BJ (cell line): ENCODE measurements at places on chromosomes 13 and 19.
A peak's percentile ranks its signal among the peaks of the same experiment; 100 is the strongest.

DNA sequence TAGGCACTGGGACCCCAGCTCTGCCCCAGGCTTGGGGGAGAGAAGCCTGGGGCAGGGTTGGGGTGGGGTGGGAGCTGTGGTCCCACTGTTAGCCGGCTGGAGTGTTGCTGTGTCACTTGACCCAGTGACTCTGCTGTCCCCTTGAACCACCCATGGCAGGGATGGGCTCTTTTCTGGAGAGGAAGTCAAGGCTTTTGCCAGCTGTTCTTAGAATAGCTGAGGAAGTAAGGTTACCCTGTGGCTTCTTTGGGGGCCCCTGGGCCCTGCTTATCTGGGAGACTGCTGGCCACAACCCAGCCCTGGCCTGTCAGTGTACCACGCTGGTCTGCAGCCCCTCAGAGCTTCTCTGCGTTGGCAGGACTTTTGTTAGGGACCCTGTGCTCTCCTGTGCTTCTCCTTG lies 9.1 kb downstream of the PNPLA6 start:
- DNase-seq, result no peak

DNA sequence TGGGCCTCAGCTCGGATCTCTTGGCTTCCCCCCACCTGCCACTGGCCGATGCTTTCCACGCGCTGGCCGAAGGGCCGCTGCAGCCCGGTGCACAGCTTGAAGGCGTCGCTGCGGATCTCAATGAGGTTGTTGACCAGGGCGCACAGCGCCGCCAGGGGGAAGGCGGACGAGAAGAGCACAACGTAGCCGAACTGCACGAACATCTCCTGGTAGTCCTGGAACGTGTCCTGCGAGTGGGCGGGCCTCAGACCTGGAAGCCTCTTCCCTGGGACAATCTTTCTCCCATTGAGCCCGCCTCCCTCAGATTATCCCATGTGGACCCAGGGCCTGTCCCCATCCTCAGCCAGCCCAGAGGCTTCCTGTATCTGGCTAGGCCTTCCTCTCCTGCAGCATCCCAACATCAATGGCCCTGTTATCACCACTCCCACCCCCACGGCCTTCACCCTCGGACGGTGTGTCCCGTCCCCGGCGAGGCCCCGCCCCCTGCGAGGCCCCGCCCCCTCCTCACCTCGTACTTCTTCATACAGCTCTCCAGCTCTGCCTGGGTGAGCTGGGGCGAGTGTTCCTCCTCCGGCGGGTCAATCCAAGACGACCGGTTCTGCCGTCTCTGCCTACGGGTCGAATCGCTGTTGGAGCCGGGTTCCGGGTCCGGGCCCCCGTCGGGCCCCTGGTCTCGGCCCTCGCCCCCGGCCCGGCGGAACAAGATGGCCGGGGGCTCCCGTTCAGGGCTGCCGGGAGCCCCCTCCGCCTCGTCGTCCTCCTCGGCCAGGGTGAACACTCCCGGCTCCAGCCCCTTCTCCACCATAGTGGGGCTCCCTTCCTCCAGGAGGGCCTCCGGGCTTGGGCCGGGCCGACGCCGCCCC lies 6.8 kb downstream of the ANO8 start:
- no peak for DNase-seq

GRCh38 chr19:19587771-19588170 lies 30.7 kb downstream of the PBX4 start:
- no peak for DNase-seq

DNA sequence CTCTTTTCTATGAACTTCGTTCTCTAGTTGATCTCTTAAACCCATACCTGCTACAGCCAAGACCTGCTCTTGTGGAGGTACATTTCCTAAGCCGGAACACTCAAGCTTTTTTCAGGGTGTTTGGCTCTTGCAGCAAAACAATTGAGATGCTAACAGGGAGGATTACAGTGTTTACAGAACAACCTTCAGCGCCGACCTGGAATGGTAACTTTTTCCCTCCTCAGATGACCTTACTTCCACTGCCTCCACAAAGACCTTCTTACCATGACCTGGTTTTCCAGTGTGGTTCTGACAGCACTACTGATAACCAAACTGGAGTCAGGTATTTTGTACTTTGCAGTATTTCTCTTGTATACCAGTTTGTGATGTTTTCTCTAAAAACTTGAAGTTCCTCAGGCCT lies 506 bp downstream of the KCNRG start:
- DNase-seq, result no peak

DNA sequence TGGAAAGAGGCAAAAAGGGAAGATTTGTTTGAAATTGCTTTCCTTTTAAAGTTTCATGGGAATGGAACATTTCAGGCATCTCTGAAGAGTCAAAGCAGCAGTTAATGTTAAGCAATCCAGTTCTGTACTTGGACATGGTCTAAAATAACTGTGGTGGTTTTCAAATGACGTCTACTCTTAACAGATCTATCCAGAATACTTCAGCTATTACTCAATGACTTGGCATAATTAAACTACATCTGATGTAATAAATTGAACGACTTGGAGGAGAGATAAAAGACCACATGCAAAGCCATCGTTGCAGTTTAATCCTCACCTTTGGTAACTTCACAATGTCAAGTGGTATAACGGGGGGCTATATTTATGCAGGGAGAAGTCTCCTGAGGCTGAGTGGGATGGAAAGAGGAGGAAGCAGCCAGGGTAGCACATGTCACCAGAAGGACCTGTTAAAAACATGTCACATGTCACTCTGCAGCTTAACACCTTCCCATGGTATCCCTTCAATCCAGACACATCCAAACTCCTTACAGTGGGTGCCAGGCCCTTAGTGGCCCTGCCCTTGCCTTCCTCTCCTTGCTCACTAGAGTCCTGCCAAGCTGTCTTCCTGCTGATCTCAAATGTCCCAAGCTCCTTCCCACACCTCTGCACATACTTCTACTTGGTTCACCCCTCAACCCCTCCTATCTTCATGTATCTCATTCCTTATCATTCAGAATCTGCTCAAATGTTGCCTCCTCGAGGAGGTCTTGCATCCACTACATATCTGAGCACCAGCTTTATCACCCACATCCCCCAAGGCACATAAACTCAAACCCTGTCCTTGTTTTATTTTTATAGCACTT lies 327.8 kb downstream of the SUCLA2 start:
- DNase-seq, result peak; percentile 95

GRCh38 chr19:8387688-8388611 lies 2.2 kb upstream of the RAB11B start:
- no peak for DNase-seq

GRCh38 chr13:43848001-43848649 lies 31.4 kb downstream of the CCDC122 start:
- peak; percentile 20 for DNase-seq

DNA sequence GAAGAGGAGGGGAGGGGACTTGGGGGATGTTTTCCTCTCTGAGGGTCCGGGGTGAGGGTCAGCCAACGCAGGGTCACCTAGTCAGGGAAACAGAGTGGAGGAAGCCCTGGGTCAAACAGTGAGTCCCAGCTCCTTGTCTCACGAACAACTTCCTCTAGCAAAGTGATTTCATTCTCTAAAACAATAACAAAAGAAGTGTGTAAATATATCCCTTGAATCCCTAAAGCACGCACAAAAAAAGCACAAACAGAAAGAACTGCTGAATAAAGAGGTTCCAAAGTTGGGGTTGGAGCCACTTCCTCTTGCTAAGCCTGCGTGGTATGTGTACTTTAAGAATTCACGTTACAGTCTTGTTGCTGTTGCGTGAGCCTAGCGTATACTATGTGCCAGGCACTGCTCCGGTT lies 1.5 kb upstream of the C5AR2 start:
- DNase-seq, result no peak

GRCh38 chr19:40023969-40024368 lies 27.1 kb downstream of the ZNF546 start:
- no peak for DNase-seq

- DNase-seq, result no peak
Measured at GRCh38 chr13:100039740-100040139, 49.2 kb upstream of the PCCA start.

DNA sequence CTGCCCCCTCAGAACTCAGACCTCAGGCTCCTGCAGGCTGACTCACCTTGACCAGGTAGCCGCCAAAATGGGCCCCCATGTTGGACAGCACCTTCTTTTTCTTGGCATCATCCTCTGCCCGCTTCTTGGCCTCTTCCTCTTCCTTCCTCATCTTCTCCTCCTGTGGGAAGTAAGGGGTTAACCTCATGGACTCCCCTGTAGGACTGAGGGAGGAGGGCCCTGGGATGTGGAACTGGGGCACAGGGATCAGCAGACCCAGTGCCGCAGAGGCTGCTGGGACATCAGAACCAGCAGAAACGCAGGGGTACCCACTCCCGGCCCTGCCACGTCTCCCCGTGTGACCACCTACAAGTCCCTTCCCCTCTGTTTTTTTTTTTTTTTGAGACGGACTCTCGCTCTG lies 11.1 kb downstream of the TNNT1 start:
- no peak for DNase-seq

DNA sequence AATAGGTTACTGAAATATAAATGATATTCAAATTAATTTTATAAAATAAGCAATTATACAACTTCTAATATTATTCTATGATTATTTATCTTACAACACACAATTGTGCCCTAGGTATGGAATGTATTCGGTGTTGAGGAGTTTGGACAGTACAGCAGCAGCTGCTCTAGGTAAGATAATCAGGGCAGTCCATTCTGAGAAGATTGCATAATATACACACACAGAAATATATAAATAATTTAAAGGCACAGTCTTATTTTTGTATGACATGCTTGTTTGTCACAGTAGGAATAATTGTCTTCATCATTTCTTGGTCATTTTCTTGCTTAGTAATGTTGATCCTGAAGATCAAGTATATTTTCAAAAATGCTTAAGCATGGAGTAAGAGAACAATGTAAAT lies 849.4 kb upstream of the MIR17HG start:
- no peak for DNase-seq

DNA sequence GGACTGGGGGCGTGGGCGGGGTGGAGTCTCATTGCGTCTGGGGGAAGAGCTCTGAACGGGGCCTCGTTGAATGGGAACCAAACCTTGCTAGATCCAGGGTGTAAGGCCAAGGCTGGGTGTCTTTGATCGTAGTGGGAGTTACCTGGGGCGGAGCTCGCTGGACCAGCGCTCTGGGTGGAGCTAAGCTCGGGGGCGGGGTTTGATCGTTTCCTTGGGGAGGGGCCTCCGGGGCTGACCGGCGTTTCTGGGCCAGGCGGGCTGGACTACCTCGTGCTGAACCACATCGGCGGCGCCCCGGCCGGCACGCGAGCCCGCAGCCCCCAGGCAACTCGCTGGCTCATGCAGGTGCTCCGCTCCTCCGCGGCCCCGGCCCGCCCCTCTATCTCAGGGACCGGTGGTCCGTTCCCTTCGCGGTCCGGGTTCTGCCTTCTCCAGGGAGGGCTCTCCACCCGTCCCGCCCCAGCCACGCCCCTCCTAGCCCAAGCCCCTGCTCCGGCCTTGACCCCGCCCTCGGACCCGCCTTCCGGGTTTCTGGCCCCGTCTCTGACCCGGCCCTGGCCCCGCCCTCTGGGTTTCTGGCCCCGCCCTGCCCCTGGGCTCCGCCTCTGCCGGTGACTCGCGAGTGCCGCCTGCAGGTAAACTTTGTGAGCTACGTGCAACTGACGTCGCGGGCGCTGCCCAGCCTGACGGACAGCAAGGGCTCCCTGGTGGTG lies 3.3 kb upstream of the RPL36 start:
- DNase-seq, result peak; percentile 47

- peak; percentile 6 for DNase-seq
Measured at GRCh38 chr19:15177269-15178116, 23.3 kb downstream of the NOTCH3 start.

DNA sequence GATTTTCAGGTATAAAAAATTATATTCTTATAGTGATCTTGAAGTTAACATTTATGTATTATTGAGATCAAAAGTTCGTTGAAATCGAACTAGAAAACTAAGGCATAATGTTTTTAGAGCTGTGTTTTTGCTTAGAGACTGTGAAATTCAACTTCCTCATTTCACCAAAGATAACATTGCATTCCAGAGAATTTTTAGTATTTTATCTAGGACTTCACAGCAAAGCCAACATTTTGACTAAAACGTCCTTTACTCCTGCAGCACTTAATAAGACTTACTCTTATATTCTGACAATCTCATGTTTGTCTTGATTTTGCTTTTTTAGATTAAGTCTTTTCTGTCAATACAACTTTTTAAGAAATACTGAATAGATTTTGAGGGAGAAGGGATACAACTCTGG lies 4.7 kb downstream of the KCTD4 start:
- no peak for DNase-seq

- no peak for DNase-seq
Measured at GRCh38 chr19:29666578-29667386, 1.5 kb downstream of the PLEKHF1 start.

- DNase-seq, result no peak
Measured at GRCh38 chr13:30303269-30303668, 4.1 kb downstream of the KATNAL1 start.

GRCh38 chr13:86135856-86136255 lies 336.6 kb upstream of the SLITRK6 start:
- no peak for DNase-seq

DNA sequence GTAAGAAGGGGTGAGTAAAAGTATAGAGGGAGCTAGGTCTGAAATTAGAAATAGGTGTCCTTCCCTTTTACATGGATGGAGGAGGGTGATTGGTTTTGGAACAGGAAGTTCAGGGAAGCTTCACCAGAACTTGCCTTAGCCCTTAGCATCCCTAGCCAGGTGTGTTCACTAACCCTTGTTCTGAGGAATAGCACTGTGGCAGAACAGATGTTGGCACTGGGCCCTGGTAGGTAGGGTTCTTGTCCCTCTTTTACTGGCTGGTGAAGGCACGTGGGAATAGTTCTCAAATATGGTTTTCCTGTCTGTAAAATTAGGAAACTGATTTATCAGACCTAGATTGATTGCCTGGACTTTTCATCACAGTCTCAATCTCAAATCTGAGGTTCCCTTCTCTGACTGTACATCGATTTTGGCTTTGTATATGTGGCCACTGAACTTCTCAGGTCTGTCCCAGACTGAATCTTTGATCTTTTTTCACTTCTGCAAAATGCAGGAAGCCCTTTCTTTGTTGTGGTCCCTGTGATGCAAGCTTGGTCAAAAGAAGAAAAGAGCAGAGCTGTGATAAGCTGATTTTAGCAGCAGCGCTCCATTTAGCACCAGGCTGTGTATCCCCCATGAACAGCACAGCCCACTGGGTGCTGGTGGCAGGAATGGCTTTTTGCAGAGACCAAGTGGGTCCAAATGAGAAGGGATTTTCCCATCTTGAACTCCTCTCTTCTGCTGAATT lies 86.2 kb upstream of the HTR2A start:
- no peak for DNase-seq

GRCh38 chr13:59809564-59809963 lies 354.2 kb downstream of the DIAPH3 start:
- DNase-seq, result no peak

DNA sequence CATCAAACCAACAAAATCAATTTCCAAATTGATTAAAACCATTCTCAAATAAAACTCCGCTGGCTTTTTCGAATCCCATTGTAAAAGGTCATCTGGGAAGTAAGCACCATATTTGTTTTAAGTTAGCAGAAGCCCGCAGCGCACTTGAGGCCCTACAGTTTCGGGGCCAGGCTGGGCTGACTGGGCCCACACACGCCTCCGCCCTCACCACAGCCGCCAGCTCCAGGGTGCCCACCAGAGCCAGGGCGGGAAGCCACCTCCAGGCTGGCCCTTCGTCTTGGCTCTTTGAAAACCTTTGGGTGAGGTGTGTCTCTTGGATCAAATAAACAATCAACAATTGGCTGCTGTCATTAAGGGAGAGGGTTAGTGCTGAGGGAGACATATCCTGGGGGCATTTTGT lies 133.3 kb downstream of the SOX1 start:
- no peak for DNase-seq

- DNase-seq, result peak; percentile 75
Measured at GRCh38 chr19:46788262-46788967, at the start of gene SLC1A5. Gene SLC1A5 (minus strand): TSS chr19:46788594. CDS start chr19:46787965, 629 bp downstream.

- DNase-seq, result no peak
Measured at GRCh38 chr19:5621945-5622464, 571 bp downstream of the SAFB2 start.

- no peak for DNase-seq
Measured at GRCh38 chr19:55305491-55305890, 19.6 kb downstream of the TMEM150B start.
